Thyroid gland (tissue), 4 donors: ENCODE measurements at places on chromosomes 5 and 9.
A peak's percentile ranks its signal among the peaks of the same experiment; 100 is the strongest.

DNA sequence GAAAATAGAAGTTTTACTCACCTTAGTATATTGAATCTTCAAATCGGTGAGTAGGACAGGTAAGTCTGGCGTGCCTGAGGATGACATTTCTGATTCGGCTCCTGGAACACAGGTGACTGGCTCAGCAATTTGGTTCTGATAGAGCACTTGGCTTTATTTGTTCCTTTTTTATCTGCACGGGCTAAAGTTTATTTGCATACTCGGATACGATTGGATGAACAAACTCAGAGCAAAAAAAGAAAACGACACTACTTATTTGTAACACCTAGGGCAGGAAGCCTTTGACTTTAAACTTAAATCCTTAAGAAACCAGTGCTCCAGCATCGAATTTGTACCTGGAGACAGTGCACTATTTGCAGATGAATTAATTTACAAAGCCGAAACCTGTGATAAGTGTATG lies at the start of gene ALDH1A1:
TSS of gene ALDH1A1 (minus strand) at position 140 of the 400 bp plus-strand sequence. CDS start at position 87, 53 bp downstream.
- peak; percentile 72 for DNase-seq

- no peak for DNase-seq
These were observed 63.4 kb downstream of the MVB12B start for GRCh38 chr9:126389992-126390391.

- DNase-seq, result no peak
These were observed 199.4 kb downstream of the AOPEP start for GRCh38 chr9:94925751-94926430.

DNA sequence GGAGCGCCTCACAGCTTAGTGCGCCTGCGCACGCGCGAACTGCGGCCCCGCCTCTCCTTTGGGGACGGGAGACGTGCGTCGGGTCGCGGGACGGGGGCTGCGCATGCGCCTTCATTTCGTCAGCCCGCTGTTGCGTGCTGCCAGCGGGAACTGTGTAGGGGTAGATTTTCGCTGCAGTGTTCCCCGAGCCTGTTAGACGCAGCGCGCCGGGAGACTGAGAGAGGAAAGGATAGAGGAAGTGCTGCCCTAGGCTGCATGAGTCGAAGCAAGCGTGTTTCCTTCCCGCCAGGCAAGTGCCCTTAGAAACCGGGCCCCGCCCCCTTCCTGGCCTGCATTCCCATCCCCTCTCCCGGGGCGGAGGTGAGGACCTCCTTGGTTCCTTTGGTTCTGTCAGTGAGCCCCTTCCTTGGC lies 12.3 kb downstream of the ITGA1 start:
- peak; percentile 96 for DNase-seq

DNA sequence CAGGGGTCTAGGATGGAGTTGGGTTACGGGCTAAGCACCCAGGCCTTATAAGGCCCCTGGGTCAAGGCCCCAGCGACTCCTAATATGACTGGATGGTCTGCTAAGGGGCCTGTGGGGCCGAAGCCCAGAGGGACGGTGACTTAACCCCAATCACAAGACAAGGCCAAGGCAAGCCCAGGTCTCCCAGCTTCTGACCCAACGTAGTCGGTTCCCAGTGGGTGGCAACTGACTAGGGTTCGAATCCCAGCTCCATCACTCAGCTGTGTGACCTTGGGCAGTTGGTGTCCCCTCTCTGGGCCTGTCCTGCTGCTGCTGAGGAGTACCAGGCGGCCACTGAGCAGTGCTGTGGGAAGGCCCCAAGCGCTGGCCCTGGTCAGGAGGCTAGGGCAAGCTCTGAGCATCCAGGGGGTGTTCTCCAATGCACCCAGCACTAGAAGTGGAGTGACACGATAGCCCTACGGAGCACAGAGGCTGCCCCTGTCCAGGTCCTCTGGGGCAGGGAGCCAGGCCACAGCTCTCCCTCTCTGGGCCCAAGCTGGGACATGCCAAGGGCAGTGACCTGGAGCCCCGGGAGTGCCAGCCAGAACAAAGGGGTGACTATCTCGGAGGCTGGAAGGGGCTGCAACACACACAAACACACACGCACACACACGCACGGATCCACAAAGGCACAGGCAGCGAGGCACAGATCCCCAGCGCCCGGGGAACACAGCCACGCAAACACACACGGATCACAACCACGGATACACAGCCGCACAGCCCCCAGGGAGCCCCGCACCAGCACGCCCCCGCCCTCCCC lies 512 bp downstream of the AK1 start:
- DNase-seq, result peak; percentile 83

GRCh38 chr9:31142456-31142855 lies 1242.0 kb upstream of the ACO1 start:
- DNase-seq, result no peak

DNA sequence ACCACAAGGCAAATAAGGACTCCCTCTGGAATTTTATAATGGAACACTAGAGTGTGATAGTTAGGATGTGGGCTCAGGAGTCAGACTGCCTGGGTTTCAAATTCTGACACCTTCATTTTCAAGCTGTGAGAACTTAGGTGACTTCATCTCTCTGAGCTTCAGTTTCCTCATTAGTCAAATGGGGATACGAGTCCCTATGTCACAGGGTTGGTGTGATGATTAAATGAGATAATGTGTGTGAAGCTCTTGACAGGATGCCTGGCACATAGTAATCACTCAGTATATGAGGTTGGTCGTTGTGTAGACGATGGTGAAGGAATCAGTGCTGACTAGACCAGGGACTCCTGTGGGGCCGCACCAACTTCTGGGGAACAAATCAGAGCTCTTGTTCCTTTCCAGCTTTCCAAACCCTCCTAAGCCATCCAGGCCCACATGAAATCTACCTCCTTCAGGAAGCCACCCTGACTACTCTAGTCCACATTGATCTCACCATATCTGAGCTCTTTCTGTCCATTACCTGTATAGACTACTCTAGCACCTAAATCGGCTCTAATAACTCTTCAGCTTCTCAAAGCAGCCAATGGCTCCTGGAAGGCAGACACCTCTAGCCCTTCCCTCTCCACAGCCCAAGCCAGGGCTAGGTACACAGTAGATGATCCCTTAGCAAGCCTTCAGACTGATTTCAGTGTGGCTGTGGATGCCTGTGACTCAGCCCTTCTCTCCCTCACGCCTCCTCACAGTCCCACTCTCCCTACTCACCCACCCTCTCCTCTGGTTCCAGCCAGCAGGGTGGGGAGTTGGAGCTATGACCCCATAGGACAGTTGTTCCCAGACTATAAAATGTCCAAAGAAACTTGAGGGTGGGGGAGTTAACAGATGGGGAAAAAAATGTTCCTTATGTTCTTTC lies 2.5 kb upstream of the TCF7 start:
- peak; percentile 61 for DNase-seq

DNA sequence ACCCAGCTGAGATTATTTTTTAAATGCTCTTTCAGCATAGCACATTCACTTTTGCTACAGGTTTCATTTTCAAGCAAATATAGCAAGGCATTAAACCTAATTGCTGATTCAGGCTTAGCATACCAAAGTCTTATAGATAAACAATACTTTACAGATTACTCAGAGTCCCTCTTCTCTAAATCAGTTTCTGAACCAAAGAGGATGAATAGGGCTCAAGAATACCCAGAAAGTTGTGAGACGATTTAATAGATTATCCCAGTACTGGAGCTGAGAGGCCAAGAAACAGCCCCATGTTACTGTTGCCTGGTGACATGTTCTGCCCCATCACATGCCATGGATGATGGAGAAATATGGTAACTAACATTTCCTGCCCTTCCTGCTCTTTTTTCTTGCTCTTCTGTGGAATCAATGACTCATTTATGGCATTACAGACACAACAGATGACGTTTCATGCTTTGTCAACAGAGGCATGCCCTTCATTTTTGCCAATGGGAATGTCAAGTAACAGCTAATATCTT lies 18.1 kb upstream of the SSBP2 start:
- DNase-seq, result no peak

DNA sequence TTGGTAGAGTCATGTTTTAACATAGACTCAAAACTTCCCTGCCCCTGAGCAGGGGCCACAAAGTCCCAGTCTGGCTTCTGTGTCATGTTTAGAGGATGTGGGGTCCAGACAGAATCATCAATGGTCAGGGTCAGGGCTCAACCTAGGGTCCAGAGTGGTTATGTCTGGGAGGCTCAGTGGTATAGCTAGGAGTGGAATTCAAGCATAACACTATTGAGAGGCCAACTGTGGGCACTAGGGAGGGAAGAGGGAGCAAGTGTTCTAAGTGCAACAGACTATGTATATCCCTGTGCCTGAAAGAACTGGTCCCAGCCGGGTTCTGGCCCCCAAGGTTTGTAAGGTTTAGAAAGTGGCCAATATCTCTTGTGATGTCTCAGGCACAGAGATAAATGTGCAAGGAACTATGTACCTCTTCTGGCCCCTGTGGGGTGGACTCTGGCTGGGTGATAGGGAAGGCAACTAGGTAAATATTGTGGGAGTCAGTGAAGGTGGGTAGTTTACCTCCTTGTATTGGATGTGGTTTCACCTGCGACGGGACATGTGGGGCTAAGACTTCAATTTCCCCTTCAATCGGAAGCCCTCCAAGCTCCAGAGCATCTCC lies 14.0 kb downstream of the MYORG start:
- no peak for DNase-seq

GRCh38 chr5:140214831-140215230 lies 39.8 kb downstream of the CYSTM1 start:
- DNase-seq, result no peak

- DNase-seq, result peak; percentile 26
These were observed 1.3 kb downstream of the HMGXB3 start for GRCh38 chr5:150001660-150002486.

GRCh38 chr5:43168175-43168574 lies 23.9 kb upstream of the NIM1K start:
- DNase-seq, result no peak
